ENCODE measurements at places on chromosomes 2 and 18.

DNA sequence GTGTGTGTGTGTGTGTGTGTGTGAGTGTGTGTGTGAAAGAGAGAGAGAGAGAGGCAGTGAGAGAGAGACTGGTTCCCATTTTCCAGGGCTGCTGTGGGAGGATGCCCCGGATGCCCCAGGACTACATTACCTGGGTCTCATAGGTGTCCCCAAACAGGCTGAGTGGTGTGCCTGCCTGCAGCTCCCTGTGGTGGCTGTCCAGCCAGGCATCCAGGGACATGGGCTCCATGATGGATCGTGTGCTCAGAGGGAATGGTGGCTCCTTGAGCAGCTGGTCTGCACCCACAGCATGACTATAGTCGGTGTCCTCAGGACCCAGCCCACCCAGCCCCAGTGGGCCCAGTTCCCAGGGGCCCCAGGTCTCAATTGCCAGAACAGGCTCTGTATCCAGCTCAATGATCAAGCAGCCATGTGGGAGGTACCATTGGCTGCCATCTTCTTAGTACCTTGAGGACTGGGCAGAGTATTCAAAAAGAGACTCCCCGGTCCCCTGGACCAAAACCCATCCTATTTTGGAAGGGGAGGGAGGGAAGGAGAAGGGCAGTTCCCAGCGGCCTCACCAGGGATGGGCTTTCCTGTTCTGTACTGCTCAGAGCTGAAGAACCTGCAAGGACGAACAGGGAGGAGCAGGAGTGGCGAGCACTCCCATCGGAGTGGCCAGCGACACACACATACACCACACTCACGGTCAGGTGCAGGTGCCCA, 5.8 kb upstream of the OXER1 start:
- DNase-seq = no peak

GRCh38 chr2:211816754-211817153, 721.8 kb downstream of the ERBB4 start:
- DNase-seq = no peak

DNA sequence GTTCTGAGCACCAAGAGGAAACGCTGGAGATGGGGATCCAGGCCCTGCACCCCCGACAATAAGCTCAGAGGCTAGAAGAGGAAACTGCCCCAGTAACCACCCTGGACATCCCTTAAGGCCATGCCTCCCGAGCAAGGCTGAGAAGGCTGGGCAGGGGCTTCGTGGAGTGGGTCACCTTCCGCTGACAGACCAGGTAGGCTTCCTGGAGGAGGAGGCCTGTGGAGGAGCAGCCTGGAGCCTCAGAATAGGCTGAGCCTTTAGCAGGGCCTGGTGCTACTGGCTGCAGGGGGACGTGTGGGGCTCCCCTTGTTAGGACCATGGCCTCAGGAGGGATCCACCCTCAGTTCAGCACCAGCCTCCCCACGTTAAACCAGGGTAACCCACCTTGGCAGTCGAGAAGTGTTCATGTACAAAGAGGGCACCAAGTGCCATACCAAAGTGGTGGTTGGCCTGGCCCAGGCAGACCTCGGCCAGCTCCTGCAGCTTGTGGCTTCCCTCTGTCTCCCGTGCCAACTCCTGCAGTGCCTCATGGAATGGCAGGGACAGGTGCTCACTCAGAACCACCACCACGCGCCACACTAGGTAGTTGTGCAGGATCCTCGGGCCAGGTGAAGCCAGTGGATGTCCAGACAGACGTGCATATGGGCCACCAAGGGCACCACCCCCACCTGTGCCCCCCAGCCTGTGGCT, 28.5 kb upstream of the ALPP start:
- DNase-seq = no peak

- DNase-seq = no peak
Measured at GRCh38 chr2:125296742-125297141, 1271.7 kb downstream of the CNTNAP5 start.

- no peak for DNase-seq
Measured at GRCh38 chr18:71352618-71353017, 1063.8 kb downstream of the SOCS6 start.

GRCh38 chr18:70321616-70322015, 32.8 kb downstream of the SOCS6 start:
- DNase-seq = no peak

DNA sequence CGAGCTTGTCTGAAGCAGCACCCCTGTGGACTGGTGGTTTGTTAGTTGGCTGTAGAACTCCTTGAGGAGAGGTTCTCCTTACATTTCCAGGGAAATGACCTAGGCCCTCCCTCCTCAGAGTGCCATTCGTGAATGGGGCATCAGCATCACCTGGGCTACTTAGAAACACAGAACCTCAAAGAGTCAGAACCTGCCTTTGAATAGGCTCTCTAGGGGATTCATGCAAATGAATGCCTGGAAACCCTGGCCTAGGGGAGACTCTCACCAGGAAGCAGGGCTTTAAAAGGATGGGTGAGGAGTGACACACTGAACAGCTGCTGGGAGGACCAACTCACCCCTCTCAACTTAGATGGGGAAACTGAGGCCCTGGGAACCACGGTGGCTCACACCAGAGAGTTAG, 2.1 kb upstream of the MOCOS start:
- DNase-seq = no peak

DNA sequence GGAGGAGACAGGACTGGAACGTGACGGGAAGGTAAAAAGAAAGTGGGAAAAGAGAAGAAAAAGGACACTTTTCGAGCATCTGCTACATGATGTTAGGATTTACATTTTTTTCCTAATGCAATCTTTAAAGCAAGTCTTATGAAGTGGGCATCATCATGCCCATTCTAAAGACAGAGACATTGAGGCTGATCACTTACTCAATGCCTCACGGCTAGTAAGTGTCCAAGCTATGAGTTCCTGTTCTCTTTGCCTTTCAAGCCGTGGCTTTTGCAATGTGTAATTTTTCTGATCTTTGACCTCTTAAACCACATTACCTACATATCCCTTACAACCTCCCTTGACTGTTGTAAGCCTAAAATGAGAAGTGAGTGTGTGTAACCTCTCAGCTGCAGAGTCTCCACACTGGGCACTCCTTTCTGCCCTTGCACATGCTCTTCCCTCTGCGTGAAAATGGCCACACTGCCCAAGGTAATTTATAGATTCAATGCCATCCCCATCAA, 649.2 kb downstream of the RNF144A start:
- DNase-seq = no peak
